Activated CD4-positive, alpha-beta T cell treated with anti-CD3 and anti-CD28 coated beads for 48 hours (primary cell): ENCODE measurements at places on chromosomes 13 and 19.

DNA sequence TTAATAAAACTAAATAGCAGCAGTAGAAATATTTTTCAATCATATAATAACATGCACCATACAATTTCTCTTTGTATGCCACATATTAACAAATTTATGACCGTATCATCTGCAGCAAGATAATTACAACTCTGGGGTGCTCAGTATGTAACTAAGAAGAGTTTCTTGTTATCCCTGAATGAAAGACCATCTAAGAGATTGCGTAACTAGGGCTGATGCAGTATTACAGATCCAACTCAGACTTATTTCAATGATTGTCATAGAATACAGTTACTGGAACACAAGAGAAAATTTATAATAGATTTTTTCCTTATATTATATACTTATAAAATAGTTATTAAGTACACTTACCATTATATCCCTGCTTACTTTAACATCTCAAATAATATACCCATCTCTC is 305.1 kb downstream of the SLITRK1 start:
- DNase-seq: no peak

GRCh38 chr13:34465423-34465922 is 476.6 kb upstream of the NBEA start:
- no peak for DNase-seq

- DNase-seq: no peak
Measured at GRCh38 chr13:97945342-97945741, 8.1 kb upstream of the IPO5 start.

DNA sequence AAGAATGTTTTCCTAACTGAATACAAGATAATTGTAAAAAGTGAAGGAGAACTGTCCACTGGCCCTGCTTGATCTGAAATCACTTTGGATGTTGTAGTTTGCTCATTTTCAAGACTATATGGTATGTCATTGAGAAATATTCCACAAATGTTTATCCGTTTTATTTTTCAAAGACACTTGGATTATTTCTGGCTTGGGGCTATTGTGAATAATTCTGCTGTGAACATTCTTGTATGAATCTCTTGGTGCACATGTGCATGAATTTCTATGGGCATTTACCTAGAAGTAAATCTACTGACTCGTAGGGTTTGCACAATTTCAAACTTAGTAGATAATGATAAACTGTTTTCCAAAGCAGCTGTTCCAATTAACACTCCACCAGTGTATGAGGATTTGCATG is 8.6 kb downstream of the RXFP2 start:
- no peak for DNase-seq

GRCh38 chr13:42906257-42906656 is 85.8 kb downstream of the EPSTI1 start:
- DNase-seq: no peak

DNA sequence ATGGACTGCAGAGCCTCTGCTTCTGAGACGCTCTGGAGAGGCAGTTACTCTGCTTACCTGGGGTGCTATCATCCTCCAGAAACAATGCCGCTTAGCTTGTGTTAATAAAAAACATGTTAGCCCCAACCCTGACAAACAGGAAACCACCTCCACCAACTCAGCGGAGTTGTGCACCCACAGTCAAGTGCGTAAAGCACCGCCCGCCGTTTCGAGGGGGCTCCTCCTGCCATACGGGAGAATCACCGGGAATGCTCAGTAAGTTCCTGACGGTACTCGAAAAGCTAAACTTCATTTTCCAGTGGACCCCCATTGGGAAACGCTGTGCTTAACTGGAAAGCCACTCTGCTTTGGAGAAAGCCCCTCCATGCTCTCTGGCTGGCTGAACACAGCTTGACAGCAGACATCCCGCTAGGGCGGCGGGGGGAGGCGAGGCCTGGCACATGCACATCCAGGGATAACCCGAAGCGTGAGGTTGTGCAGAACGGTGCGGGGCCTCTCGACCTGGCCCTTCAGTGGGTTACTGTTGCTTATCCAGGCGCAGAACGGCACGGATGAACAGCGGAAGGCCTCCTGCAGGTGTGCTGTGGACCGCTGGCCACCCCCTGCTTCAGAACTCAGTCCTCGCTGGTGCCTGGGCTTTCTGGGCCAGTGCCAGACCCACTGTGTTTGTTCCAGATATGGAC is 17.1 kb downstream of the GAS6 start:
- no peak for DNase-seq

GRCh38 chr19:12676384-12676792 is 5.3 kb downstream of the DHPS start:
- peak; percentile 95 for DNase-seq

DNA sequence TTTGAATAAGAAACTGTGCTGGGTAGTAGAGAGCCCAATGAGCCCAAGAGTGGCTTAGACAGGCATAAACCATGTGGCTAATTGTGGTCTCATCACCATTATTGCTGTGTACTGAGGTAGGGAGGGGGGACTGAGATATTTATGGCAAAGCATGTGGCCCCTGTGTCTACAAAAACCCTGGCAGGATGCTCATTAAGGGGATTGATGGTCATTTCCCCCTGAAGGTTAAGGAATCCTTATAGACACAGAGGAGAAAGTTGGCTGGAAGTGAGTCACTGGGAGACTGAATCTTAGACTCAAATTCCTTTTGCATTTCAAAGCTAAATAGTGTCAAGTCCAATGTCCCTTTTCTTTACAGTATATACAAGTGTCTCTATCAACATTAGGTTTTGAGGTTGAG is 9.8 kb upstream of the DACT3 start:
- no peak for DNase-seq

DNA sequence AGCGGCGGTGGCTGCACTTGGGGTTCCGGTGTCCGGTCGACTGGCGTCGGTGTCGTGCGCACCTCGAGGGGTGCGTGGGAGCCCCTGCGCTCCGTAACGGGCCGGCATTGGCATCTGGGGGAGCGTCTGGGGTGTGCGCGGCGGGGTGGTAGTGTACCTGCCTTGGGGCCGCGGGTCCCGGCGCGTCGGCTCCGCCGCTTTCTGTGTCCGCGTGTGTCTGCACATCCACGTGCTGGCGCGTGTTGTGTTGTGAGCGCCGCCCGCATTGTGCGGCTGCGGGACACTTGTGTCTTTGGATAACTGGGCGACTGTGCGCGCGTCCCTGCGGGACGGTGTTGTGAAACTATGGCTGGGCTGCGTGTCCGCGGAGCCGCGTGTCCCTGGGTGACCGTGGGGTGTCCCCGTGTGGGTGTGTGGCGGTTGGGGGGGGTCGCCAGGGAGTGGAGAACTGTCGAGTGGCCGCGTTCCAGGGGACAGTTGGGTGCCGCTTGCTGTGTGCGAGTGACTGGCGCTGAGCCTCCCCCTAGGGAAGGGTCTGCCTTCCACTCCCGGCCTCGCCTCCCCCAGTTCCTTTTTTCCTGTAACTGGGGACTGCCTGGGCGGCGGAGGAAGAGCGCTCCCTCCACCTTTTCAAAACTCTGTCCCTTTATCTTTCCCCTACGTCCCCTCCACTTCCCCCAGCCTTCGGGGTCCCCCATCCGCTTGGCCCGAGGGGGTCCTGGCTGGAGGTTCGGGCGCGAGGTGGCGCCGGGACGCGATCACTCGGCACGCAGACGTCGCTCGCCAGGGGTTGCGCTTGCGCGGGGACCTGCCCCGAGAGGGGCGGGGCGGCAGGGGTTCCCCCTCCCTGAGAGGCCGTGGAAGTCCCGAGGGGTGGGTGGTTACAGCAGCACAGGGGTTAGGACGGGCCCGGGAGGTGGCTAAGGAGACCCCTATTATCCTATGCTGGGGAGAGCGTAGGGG is 5.7 kb upstream of the NFIC start:
- peak; percentile 79 for DNase-seq

DNA sequence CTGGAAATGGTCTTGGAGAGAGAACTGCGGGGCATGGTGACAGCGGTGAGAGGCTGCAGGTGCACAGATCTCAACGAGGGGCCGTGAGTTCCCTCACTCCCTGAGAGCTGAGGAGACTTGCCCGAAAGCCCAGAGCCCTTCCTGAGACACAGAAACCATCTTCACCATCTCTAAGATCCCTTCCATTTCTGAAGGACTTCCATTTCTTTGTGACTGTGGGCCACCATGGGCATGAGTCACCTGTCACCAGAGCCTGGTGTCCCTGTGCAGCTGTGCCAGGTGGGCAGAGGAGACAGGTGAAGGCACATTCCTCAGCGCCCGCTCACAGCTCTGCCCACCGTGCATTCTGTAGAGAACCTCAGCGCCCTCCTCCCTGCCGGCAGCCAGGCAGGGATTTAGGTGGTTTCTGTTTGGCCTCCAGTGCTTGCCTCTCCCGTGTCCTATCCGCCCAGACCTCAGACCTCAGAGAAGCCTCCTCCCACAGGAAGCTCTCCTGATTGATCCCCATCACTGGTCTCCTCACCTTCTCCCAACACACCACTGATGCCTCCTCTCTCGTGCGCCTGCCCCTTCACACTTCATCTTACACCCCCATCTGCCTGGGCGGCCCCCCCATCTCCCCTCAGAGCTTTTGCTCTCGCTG is 24.2 kb downstream of the SH3GL1 start:
- DNase-seq: no peak

GRCh38 chr13:29905845-29906244 is 55.4 kb upstream of the UBL3 start:
- DNase-seq: no peak

GRCh38 chr13:27370305-27370872 is 54.0 kb upstream of the GTF3A start:
- no peak for DNase-seq

DNA sequence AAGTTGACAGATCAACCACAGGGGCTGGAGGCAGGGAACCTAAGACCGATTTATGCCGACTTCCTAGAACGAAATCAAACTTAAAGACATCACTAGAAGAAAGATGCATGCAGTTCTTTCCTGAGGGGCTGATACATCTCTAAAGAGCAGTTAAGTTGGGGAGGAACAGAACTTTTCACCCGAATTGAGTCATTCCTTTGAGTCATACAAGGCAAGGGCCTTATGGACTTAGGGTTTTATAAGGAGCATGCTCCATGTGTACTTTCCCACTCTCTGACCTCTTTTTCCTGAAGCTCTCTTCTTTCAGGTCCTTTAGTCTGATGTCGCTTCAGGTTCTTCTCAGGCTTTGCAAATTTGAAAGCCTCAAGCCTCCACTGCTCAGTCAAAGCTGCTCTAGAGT is 7.9 kb upstream of the FBXL3 start:
- no peak for DNase-seq

GRCh38 chr13:111539791-111540446 is 219.5 kb downstream of the TEX29 start:
- DNase-seq: no peak

GRCh38 chr19:38252941-38253691 is 3.1 kb downstream of the PPP1R14A start:
- DNase-seq: no peak

- DNase-seq: no peak
Measured at GRCh38 chr13:72896869-72897268, 114.9 kb downstream of the PIBF1 start.
